Stimulated activated CD8-positive, alpha-beta memory T cell treated with anti-CD3 and anti-CD28 coated beads, Interleukin-15, amount 100 ng/mL, for 1 hour (primary cell): ENCODE measurements at places on chromosomes 11 and 22.

DNA sequence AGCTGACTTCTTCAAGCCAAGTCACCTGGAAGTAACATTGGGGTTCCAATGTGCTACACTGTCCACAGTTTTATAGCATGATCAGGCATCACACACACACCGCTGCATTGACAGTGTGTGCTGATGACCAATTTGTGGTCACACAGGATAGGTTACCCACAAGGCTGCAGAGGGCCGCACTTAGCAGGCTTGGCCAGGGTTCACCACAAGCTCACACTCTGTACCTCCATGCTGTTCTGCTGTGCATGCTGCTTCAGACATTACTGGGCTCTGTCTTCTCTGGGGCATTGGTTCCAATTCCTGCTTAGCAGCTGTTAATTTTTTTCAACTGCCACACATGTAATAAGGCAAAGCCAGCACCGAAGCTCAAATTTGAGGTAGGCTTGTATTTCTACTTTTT lies 11.0 kb upstream of the NRIP3 start:
- no peak for DNase-seq

DNA sequence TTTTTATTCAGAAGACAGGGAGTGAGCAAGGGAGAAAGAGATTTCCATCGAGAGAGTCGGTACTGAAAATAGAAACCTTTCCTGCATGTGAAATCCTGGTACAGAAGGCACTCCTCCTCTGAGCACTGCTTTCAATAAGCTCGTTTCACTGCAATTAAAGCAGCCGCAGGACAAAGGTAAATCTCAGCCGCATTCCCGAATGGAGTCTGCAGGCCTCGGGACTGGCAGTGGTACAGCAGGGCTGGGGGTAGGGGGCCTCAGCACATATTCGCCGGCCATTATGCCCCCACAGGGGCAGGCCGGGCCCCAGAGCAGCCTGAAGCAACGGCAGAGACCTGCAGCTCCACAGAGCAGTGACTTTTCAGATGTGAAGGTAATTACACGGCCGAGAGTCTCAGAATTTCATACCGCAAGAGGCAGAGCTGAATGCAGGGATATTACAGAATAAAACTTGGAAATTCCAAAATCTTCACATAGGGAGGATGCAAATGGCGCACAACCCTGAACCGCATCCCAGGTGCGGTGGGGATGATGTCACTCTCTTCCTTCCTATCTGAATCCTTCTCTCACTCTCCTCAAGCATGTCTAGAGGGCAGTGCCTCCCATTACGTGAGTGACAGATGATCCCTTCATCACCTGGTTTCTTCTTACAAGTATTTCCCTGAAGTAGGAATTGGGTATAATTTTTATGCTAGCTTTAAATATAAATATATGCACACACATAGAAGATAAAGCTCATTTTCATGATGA lies 622.1 kb downstream of the OPCML start:
- DNase-seq, result no peak

- no peak for DNase-seq
Observed at GRCh38 chr11:115340874-115341273, 163.3 kb downstream of the CADM1 start.

- no peak for DNase-seq
Observed at GRCh38 chr11:94790661-94791180, 22.6 kb downstream of the AMOTL1 start.

GRCh38 chr11:106092446-106092845 lies 15.0 kb downstream of the AASDHPPT start:
- DNase-seq, result no peak

DNA sequence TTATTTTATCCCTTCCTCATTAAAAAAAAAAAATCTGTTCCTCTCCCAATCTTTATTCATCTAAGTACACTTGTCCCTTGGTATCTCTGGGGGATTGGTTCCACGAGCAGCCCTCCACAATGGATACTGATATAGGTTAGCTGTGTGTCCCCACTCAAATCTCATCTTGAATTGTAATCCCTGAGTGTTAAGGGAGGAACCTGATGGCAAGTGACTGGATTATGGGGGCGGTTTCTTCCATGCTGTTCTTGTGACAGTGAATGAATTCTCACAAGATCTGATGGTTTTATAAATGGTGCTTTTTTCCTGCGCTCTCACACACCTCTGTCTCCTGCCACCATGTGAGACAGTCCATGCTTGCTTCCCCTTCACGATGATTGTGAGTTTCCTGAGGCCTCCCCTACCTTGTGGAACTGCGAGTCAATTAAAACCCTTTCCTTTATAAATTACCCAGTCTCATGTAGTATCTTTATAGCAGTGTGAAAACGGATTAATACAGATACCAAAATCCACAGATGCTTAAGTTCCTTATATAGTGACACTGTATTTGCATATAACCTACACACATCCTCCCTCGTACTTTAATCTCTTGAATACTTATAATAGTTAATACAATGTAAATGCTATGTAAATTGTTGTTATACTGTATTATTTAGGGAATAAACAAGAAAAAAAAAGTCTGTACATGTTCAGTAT lies 62.0 kb downstream of the PACS1 start:
- no peak for DNase-seq

DNA sequence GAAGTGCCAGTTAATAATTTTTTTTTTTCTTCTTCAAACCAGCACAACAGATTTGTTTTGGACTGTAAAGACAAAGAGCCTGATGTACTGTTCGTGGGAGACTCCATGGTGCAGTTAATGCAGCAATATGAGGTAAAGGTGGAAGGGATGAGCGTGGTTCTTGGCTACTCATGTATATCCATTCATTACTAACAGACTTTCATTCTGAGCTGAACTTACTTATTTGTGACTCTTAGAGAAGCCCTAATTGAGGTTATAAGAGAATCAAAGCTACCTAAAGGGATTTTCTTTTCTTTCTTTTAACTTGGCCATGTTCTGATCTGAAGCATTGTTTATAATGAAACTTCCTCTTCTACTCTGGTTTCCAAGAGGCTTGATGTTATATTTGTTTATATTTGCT lies 15.8 kb downstream of the PAFAH1B2 start:
- no peak for DNase-seq

- no peak for DNase-seq
Observed at GRCh38 chr11:67304511-67305113, 1.3 kb downstream of the SSH3 start.

GRCh38 chr11:126917531-126918204 lies 82.9 kb downstream of the KIRREL3 start:
- no peak for DNase-seq
